HTR-8/SVneo (cell line): ENCODE measurements at places on chromosomes 2 and 18.

- DNase-seq = peak; percentile 40
Observed at GRCh38 chr2:25103287-25103871, 61.5 kb downstream of the EFR3B start.

DNA sequence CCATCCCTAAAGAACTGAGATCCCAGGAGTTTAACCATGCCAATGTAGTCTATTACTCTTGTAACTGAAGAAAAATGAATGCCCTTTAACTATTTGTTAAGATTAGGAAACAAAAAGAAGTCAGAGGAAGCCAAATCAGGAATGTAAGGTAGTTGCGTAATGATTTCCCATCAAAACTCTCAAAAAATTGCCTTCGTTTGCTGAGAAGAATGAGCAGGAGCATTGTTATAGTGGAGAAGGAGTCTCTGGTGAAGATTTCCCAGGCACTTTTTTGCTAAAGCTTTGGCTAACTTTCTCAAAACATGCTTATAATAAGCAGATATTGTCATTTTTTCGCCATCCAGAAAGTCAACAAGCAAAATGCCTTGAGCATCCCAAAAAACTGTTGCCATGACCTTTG, 224.0 kb upstream of the SIX2 start:
- no peak for DNase-seq

- DNase-seq = no peak
Observed at GRCh38 chr18:21141668-21142422, 30.2 kb upstream of the ROCK1 start.

- DNase-seq = no peak
Observed at GRCh38 chr18:68354176-68354575, 360.7 kb downstream of the TMX3 start.

DNA sequence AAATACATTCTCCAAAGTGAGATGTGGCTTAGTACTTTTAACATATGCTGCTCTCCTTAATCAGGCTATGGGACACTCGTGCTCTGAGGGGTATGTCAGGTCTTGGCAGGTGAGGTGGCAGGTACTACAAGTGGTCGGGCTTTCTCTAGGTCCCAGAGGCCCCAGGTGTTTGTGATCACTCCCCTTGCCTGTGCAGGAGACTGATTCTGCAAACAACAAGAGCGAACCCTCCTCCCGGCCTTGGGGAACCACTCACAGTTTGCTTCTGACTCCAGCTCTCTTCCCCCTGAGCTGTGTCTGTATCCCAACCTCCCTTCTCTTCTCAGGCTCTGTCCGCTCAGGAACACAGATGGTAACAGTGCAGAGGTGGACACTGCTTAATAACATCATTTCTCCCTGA, 48.1 kb downstream of the ATOH8 start:
- no peak for DNase-seq

GRCh38 chr18:30457156-30457555, 585.4 kb downstream of the DSC3 start:
- DNase-seq = no peak

DNA sequence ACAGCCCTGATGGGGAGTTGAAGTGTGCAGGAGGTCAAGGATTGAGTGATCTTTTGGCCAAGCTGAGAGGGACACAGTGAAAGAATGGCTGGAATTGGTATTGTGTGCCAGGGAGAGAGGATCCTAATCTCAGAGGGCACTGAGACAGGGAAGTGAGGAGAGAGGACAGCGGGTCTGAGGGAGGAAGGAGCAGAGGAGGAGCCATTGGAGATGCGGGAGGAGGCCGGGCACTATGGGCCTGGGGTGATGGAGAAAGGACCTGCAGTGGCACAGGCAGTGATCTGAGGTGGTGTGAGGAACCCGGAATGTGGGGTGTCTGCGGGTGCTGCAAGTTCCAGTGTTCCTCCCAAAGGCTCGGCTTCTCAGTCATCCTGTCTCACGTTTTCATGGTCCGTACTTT, 26.8 kb downstream of the RNF144A start:
- no peak for DNase-seq

- no peak for DNase-seq
Observed at GRCh38 chr18:46474487-46475389, 182.3 kb downstream of the LOXHD1 start.

DNA sequence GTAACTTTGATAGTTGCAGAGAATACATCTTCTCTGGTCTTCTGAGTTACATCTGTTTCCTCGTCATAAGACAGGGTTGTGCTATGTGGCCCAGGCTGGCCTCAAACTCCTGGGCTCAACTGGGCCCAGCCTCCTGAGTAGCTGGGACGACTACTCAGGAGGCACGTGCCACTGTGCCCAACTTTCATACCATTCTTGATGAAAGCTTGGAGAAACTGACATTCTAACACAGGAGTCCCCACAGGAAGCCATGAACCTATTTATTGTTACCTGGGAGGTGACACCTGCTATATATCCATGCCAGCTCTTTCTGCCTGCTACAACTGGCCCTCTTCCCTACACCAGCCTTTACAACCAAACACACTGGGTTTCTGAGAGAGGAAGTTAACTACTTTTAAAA, 19.1 kb downstream of the EIF2AK3 start:
- DNase-seq = no peak

DNA sequence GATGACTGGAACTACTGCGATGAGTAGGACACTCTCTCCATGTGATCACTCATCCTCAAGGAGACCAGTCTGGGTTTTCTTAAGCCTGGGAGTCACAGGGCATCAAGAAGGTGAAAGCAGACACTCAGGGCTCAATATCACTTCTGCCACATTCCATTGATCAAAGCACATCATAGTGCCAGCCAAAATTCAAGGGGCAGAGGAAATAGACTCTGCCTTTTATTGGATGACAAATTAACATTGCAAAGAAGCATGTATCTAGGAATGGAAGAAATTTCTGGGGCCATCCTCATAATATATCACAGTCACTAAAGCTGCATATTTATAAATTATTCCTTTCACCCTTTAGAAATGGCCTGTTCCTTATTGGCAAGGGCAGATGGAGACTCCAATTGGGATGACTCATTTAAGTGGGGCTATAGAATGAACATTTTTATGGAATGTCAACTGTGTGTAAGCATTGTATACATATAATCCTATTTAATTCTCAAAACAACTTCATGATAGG, 114.8 kb upstream of the CDC42EP3 start:
- DNase-seq = no peak

DNA sequence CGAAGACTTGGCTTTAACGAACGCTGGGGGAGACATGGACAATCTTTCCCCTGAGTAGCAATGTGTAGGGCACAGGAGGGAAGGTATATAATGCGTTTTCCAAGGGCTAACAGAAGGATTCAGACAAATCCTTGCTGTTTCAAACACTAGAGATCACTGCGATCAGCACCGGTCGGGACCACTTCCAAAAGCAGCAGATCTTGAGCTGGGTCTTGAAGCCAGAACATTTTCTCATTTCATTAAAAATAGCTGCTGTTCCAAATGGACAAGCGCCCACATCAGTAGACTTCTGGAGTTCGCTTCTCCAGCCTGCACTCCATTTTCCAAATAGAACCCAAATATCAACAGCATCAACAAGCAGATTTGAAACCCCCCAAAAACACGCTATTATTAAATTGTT, 65.1 kb upstream of the MAPRE2 start:
- DNase-seq = no peak

GRCh38 chr2:95158891-95159619, 593 bp downstream of the ZNF514 start:
- DNase-seq = peak; percentile 48

GRCh38 chr2:166384774-166385173, 9.0 kb upstream of the SCN9A start:
- no peak for DNase-seq

DNA sequence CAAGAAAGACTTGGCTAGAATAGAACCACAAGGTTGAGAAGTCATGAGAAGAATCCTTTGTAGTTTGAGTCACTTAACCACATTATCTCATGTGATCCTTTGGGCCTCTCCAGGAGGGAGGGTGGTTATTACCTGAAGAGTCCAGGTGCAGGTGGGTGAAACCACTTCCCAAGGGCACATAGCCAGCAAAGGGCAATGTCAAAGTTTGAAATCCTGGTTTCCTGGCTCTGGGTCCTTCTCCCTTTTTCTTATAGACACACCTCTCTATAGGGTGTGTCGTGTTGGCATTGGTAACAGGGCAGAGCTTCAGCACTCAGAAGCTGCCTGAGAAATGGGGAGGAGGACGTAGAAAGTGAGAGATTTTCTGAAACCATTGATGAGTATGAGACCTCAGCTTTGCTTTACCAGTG, 137.9 kb downstream of the MGAT5 start:
- DNase-seq = no peak

- DNase-seq = no peak
Observed at GRCh38 chr2:57181315-57182038, 865.1 kb upstream of the VRK2 start.

GRCh38 chr2:67954093-67954748, 108.6 kb downstream of the C1D start:
- DNase-seq = no peak

- no peak for DNase-seq
Observed at GRCh38 chr2:72026819-72027425, 120.7 kb downstream of the CYP26B1 start.

GRCh38 chr2:28974252-28974651, 6.8 kb upstream of the TOGARAM2 start:
- DNase-seq = no peak

DNA sequence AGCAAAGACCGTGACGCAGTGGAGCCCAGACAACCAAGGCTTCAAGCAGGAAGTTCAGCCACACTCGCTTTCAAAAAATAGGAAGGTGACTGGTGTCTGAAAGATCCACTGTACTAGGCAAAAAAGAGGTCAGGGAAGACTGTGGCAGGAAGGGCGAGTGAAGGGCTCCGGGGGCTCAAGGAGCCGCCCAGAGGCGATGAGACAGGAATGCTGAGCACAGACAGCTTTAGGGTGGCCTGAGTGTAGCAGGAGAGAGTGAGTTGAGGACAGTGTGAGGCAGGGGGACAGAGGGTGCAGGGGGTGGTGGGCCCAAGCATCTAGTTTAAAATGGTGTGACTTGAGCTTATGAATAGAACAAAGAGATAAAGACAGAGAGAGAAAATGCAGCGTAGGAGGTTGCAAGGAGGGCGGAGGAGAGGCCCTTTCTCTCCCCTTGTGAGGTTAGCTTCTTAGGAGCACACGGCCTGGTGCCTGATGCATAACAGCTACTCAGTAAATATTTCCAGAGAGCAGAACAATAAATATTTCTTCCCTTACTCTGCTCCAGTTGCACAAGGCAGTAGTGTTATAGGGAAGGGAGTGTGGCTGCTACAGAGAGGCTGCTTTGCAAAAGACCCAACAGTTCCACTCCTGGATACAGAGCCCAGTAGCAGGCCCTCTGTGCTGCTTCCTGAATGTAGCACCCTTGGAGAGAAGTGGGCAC, 789.7 kb upstream of the RAB6C start:
- no peak for DNase-seq

- no peak for DNase-seq
Observed at GRCh38 chr2:181984060-181984459, 1.6 kb upstream of the PPP1R1C start.

DNA sequence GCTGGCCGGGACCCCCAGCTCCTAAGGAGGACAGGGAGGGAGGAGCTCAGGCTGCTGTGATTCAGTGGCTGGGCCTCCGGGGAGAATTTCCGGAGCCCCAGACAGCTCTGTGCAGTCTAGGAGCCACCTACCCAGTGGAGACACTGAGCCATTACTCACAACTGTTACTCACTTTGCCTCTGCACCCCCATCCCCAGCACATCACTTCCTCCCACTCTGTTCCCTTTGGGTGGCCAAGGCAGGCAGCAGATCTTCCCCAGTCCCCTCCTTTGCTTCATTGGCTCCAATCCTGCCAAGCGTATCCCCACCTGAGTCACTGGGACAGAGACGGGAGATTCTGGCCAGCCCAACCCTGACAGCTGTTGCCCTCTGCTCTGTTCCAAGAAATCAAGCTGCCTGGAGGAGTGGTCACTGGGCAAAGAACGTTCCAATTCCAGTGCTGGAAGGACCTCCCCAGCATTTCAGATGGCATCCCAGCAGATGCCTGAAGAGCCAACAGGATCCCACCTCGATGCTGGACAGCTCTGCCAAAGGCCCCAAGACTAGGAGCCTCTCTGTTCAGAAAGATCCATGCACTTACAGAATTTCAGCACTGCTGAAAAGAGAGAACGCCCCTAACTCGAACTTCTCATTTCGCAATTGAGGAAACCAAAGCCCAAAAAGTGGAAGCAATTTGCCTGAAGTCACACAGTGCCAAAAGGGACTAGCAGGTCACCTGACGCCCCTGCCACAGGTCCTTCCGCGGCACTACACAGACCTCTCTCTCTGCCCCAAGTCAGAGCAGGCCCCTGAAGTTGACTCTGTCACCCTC, 68.3 kb downstream of the TNS1 start:
- DNase-seq = peak; percentile 81

GRCh38 chr2:48532824-48533223, 2.9 kb downstream of the STON1 start:
- DNase-seq = no peak

DNA sequence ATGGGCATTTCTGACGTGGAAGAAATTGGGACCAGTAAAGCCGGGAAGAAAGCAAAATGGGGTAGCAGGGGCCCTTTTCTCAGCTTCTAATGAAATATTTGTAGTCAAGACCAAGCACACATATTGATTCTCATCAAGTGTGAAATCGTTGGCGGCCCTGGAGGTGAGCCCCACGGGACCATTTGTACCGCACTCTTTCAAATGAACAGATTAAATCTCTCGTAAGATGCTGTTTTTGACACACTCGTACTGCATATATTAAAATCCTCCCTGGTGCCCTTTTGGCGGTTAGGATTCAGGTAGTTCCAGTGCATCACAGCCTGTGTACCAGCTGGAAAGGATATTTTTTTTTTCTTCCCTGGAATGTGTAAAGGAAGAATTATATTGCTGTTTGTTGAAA, 9.9 kb upstream of the MYL1 start:
- DNase-seq = no peak

- no peak for DNase-seq
Observed at GRCh38 chr2:26001743-26002351, 19.6 kb upstream of the KIF3C start.
